ENCODE measurements at places on chromosomes 11 and 22.

GRCh38 chr11:452203-452744 is 2.2 kb downstream of the PTDSS2 start:
- no peak for DNase-seq

- DNase-seq, result no peak
Measured at GRCh38 chr11:107648242-107648641, 57.3 kb downstream of the ELMOD1 start.

- DNase-seq, result no peak
Measured at GRCh38 chr11:45886816-45887520, 1.5 kb downstream of the MAPK8IP1 start.

DNA sequence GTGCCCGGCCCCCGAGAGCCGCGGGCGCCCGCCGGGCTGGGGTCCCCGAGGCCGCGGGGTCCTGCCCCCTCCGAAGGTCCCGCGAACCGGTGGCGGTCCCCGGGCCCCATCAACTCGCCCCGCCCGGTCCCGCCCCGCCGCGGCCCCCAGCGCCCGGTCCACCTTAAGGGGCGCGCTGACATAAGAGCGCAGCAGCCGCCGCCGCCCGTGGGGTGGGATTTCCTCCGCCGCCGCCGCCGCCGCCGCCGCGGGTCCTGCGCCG is at the start of gene ZDHHC8:
Gene ZDHHC8 (plus strand): TSS at position 208 of the 262 bp plus-strand sequence. CDS start 144 bp downstream, outside the sequence.
- peak; percentile 59 for DNase-seq

DNA sequence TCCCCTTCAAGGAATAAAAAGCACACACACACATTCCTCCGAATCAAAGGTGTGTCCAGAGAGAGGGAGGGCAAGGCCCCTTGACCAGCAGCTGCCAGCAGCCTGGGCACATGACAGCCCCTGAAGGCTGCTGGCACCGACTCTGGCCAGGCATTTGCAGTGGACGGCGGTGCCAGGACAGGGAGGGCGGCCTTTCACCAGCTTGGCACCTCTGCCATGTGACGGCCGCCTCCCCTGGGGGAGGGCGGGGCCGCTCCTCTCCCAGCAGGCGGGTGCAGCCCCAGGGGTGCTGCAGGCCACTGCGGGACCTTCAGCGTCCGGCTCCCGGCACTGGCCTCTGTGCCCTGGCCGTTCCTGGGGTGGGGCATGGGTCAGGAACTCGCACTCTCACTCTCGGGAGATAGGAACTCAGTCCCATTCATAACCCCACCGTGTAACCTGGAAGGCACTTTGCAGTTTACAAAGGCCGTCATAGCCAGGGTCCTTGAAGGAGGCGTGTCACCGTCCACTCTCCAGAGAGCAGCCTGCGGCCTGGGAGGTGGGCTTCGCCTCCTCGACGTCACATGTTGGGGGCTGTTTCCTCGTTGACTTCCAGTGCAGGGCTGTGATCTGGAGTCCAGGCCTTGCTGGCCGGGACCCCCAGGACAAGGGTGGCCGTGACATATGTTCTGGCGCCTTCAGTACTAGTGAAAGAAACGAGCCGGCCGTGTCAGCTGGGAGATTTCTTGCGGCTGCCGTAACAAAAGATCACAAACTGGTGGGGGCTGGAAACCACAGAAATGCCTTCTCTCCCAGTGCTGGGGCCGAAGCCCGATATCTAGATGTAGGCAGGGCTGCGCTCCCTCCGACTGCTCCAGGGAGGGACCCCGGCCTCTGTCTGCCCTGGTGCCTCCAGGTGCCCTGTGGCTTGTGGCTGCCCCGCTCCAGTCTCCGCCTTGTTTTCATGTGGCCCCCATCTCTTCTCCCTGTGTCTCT is 39.9 kb upstream of the SMIM38 start:
- DNase-seq, result no peak

DNA sequence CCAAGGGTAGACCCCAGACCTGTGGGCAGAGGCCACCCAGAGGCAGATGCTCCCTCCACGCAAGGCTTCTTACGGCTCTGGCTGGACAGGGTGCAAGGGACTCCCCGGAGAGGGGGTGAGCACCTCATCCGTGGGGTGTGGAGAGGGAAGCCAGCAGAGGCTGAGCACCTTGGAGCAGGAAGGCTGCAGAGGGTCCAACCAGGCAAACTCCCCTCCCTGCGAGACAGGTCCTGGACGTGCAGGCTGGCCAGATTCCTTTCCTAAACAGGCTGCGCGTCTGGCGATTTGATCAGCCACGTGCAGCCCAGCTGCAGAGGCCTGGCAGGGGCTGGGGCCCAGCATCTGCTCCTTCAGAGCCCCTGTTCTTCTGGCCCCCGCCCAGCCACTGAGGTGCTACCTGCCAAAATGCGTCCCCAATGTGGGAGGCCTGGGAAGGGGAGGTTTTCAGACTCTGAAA is 49.3 kb downstream of the WNT11 start:
- DNase-seq, result no peak

DNA sequence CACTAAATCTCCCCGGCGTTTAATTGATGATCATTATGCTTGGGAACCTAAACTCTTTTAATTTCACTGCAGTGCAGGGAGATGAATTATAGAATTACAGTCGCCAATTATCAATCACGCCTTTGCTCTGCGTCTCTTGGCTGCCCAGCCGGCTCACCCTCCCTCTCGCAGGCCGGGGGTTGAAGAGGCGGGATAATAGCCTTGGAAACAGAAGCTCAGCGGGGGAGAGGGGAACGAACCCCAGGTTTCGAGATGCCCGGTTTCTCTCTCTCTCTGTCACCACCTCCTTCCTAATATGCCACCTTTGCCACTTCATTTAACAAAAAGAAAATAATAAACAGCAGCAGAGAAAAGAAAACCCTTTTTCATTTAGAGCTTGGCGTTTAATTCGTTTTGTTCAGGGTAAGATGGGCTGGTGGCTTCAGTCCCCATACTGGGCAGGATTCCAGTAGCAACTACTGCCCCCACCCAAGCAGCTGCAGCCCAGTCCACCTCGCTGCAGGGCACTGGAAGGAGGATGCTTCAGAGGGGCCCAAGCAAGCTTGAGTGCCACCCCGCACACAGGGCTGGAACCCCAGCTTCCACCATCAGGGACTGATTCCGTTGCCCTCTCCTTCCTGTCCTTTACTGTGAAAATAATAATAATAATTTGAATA is 271.7 kb downstream of the BUD13 start:
- no peak for DNase-seq

GRCh38 chr11:104327861-104328511 is 164.0 kb upstream of the PDGFD start:
- no peak for DNase-seq

DNA sequence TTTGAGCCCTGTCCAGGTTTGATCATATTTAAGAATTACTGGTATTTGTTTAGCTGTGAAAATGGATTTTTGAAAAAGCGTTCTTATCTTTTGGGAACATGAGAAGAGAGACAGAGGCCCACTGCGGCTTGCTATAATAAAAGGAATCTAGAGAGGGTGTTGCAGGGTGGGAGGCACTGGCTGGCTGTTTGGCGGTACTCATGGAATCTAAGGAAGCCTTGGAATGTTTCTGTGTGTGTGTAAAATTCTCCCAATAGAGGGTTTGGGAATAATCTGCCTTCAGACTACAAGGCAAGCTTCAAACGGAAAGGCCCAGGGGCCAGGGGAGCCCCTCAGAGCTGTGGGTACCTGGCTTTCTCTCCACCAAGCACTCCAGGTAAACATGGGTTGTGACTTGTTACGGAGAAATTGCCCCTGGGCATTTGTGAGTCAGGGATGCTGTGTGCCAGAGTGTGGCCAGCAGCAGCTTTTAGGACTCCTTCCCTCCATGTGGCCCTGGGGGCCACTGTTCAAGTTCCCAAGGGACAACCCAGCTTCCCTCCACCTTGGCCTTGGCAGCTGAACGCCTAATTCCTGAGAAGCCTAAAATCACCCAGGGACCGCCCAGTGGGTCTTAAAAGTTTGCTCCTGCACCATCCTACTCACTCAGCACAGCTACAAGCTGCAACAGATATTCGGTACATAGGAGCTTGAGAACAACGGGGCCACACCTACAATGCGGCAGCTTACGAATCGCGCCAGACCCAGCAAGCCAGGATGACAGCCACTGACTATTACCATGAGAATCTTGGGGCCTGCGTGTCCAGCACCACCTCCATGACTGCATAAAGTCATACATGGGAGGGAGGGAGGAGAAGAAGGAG is 14.1 kb upstream of the SYT8 start:
- no peak for DNase-seq

- no peak for DNase-seq
Measured at GRCh38 chr11:36006556-36006955, 62.7 kb downstream of the LDLRAD3 start.

DNA sequence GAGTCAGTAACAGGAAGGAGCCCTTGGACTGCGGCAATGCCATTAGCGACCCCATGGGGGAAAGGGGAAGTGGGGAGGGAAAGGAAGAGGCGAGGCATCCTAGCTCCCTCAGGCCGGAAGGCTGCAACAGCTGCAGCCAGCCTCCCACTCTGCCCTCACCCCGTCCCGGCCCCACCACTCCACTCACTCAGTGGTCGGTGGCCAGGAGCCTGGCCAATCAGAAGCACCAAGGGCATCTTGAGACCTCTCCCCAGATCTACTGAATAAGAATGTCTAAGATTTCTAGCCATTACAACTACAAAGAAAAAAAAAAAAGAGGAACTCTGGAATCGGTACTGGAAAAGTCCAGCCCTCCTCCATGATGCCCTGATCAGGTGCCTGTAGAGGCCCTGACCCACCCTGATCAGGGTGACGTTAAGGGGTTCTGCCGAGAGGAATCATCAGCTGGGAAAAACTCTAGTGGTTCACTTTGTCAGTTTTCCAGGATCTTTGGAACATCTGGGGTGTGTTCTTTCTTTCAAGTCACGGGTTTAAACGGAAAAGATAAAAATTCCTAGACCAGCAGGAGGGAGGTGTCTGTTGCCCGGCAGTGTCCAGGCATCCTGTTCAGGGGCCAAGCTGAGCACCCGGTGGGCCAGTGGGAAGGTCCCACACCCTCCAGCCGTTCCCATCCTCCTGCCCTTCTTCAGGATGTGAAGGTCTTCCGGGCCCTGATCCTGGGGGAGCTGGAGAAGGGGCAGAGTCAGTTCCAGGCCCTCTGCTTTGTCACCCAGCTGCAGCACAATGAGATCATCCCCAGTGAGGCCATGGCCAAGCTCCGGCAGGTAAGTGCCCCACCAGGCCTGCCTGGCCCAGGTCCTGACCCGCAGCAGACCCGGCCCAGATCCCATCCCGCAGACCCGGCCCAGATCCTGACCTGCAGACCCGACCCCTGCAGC is 14.4 kb downstream of the OAF start:
- no peak for DNase-seq

- no peak for DNase-seq
Measured at GRCh38 chr22:22213231-22213630, 31.4 kb upstream of the VPREB1 start.

DNA sequence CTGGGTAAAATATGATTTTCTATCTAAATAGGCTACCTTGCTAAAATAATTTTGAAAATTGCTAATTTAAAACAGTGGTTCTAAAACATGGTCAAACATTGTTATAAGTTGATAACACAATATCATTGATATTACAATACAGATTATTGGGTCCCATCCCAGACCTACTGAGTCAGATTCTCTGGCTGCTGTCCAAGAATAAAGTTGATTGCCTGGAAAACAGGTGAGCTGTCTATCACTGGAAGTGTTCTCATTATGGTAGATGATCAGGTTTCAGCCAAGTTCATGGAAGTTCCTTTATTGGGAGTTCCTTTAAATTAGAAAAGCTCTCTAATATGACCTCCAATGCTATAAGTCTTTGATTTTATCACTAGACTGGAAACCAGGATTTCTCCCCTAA is 52.3 kb downstream of the SC5D start:
- DNase-seq, result no peak

GRCh38 chr11:2097356-2097997 is 41.7 kb downstream of the IGF2 start:
- DNase-seq, result no peak

GRCh38 chr11:118306556-118306955 is 2.0 kb downstream of the CD3E start:
- no peak for DNase-seq

DNA sequence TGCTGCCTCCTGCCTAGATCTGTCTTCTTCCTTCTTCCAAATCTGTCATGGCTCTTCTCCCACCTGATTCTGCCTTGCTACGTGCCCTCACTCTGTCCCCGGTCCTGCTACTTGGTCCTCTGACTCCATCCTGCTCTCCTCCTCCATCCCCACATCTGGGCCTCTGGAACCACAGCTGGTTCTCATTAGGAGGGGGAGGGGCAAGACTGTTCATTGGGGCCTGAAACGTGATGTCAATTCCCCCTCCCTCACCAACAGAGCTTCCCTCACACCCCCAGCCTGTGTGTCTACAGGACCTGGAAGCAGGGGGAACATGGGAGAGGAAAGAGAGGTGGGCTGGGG is 9.1 kb downstream of the DCHS1 start:
- DNase-seq, result no peak

DNA sequence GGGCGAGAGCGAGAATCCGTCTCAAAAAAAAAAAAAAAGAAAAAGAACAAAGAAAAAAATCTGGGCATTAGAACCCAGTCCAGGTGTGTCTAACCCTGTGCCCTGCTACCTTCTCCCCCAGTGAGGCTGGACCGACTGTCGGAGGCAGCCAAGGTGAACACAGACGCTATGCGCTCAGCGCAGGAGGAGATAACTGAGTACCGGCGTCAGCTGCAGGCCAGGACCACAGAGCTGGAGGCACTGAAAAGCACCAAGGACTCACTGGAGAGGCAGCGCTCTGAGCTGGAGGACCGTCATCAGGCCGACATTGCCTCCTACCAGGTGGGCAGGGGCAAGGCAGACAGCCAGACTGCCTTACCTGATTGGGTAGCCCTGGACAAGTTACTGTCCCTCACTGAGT is 3.2 kb downstream of the NEFH start:
- DNase-seq, result no peak

DNA sequence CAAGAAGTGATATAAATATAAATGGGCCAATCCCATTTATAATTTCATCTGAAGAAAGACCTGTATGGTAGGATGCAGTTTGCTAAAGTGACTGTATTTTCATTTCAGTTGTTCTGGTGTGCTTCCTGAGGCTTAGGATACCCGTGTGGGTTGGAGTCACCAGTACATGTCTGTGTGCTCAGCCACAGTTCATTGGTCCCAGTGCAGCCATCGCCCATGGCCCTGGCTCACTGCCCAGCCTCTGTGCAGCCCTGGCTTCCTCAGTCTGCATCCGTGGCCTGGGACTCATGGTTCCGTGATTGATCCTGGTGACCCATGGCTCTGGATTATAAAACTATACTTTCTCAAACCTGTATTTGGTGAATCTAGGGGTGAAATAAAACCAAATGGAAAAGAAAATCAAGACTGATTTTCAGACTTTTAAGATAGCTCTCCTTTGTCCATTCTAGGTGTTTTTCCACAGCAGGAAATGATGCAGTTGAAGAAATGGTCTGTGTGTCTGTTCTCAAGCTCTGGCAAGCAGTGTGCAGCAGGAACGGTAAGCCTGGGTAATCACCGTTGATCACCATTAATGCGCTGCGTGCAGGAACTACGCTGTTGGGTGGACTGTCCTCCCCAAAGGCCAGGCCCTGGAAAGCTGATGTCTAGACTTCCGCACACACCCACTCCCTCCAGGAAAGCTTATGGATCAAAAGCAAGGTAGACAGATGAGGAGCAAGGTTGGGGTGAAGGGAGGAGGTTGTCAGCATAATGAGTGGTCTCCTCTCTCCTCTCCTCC is 27.2 kb downstream of the TTC12 start:
- DNase-seq, result no peak

- no peak for DNase-seq
Measured at GRCh38 chr22:25060522-25061071, 108.1 kb downstream of the KIAA1671 start.

Measured in T-helper 9 cell (primary cell).